ENCODE measurements at places on chromosomes 7 and 10. TPM values are rescaled to one million over a fixed set of nuclear protein-coding genes. Genes with fewer than 3 reads are reported as not detected.

FFAR4 gene
- not detected for total RNA-seq

OR2A7 gene
- not detected for total RNA-seq

WEE2 gene
- total RNA-seq = not detected

FXYD4 gene
- not detected for total RNA-seq

ZNF804B gene
- not detected for total RNA-seq

KAZALD1 gene
- 0.26 TPM for total RNA-seq

HTR5A gene
- total RNA-seq = not detected

GRCh38 chr7:107838816-107839565, 36.0 kb upstream of the SLC26A3 start:
- DNase-seq = no peak

GRCh38 chr7:73503229-73503628, 18.9 kb downstream of the BAZ1B start:
- no peak for DNase-seq

GRCh38 chr10:34520084-34520483, 295.0 kb downstream of the PARD3 start:
- DNase-seq = no peak

DNA sequence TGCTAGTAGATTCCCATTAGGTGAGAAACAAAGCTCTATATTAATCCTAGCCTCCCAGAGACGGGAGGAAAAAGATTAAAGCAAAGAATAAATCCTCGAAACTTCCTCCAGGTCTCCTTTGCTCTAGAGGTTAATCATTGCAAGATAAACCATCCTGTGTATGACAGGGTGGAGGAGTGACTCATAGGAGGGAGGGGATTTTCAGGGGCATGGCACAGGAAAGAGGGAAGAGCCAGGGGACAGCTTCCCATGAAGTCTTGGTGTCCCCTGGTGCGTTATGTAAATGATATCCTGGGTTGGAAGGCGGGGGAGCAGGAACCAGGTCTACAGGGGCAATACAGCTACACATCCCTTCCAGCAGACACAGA, 780 bp downstream of the CYP3A5 start:
- no peak for DNase-seq

- no peak for DNase-seq
These were observed 72.9 kb upstream of the ZNF804B start for GRCh38 chr7:88686468-88687229.

DNA sequence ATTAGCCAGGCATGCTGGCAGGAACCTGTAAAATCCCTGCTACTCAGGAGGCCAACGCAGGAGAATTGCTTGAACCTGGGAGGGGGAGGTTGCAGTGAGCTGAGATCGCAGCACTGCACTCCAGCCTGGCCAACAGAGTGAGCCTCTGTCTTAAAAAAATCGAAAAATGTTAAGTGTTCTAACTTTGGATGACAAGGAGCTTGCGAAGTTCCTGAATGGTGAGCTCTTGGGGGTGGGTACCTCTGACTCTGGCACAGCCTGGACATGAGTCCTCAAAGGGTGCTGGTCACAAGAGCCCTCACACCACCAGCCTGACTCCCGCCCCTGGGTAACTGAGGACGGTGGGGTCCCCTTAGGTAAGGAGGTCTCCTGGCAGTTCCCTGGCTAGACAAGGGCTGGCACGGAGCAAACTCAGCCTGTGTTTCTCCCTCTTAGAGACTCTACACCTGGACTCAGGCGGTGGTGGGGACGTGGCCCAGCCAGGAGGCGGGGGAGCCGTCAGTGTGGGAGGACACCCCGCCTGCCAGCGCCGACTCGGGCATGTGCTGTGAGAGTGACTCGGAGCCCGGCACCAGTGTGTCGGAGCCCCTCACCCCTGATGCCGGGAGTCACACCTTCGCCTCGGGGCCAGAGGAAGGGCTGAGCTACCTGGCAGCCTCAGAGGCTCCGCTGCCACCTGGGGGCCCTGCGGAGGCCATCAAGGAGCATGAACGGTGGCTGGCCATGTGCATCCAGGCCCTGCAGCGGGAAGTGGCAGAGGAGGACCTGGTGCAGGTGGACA, 24.1 kb downstream of the AMZ1 start:
- DNase-seq = no peak

DNA sequence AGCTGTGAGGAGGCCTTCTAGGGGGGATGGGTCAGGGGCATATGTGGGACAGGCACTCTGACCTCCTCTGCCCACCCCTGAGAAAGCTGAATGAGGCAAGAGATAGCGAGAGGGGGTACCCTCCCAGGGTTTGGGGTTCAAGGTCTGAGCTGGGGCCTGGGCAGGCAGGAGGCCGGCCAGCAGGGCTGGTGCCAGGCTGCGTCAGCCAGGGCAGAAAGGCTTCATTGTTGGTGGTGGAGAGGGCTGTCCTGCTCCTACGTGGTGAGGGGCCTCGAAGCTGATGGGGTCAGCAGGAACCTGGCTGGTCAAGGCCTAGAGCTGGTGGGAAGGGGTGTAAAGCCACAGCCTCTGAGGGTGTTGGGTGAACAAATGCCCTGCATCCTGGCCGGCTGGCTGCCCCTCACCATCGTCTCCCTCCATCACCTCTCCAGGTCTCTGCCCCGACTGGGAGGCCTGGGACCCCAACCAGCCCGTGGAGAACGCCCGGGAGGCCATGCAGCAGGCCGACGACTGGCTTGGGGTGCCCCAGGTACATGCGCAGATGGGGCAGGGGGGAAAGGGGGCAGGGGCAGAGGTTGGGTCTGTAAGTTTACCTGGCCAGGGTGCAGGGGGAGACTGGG, 6.6 kb downstream of the FLNC start:
- peak; percentile 15 for DNase-seq

- peak; percentile 68 for DNase-seq
These were observed 19.1 kb downstream of the SLC16A12 start for GRCh38 chr10:89516149-89516832.

- no peak for DNase-seq
These were observed 93.7 kb downstream of the DGKI start for GRCh38 chr7:137753067-137753466.

DNA sequence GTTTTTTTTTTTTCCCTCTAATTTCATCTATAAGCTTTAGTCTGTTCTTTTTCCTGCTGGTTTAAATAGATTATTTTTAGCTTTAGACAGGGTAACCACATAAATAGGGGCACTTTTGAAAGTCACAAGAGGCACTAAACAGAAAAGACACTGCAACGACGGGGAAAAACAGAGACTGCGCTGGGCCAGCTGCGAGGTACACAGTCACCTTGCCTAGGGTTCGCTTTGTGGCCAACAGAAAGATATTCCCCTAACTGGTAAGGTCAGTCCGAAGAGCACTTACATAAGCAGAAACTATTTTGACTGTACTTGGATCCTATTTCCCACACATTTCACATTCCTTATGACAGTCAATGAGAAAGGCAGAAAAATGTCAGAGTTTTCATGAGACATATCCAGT, 175.6 kb upstream of the PHF14 start:
- no peak for DNase-seq

DNA sequence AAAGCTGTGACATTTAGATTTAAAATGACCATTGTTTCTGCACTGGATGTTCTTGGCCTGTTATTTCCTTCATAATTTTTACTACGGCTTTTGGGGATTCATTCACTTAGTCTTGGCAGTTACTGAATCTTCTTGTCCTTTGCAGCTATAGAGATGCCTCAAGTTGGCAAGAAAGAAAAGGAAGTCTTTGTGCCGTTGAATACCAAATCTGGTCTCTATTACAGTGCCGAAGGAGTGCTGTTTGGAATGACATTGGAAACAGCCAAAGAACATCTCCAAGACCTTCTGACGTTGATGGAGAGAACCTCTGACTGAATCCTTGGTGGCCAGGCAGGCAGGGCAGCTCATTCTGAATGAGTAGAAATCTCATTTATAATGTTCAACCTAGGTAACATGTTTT, 54.3 kb upstream of the NRP1 start:
- no peak for DNase-seq

DNA sequence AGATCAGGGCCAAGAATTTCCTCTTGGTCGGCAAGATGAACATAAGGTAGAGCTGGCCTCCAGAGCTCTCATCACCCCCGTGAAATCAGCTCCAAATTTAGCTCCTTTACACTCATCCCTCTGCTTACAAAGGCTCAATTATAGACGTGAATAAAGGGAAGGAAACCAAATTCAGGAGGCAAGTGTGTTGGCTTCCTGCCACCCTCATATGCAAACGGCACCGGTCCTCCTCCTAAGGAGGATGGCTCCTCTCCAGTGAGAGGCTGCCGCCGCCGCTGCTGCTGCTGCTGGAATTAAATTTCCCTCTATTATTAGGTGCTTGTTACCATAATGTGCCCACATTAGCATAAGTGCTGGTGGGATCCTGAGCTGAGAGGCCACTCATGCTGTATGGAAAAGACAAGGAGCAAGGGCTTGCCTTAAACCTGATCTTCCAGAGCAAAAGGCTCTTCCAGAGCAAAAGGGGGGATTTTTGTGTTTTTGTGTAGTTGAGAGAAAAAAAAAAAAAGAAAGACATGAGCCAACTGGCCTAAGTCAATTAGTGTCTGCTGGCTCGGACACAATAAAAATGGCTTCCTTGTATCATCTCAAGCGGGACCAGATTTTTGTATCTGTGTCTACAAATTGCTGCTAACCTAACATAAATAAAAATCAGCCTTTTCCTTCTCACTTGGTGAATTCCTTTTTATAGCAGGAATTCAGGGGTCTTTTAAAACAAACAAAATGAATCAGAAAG, 68.4 kb downstream of the CDHR3 start:
- DNase-seq = peak; percentile 39
